ENCODE measurements at places on chromosomes 1 and 21. TPM values are rescaled to one million over a fixed set of nuclear protein-coding genes. Genes with fewer than 3 reads are reported as not detected.

CRP gene
- not detected for polyA plus RNA-seq

FALEC gene
- polyA plus RNA-seq: not detected

PSEN2 gene
- 29.0 TPM for polyA plus RNA-seq

OR2T12 gene
- polyA plus RNA-seq: not detected

IL12RB2 gene
- 0.71 TPM for polyA plus RNA-seq

ENTREP3 gene
- 39.1 TPM for polyA plus RNA-seq

ALPL gene
- 362 TPM for polyA plus RNA-seq

All from H1 (cell line).